Activated CD4-positive, alpha-beta T cell treated with anti-CD3 and anti-CD28 coated beads, Interleukin-2, amount 50 U/mL, for 24 hours (primary cell): ENCODE measurements at places on chromosomes 12 and 14.
A peak's percentile ranks its signal among the peaks of the same experiment; 100 is the strongest.

- DNase-seq = no peak
These were observed 12.0 kb upstream of the NUDT14 start for GRCh38 chr14:105192866-105193731.

DNA sequence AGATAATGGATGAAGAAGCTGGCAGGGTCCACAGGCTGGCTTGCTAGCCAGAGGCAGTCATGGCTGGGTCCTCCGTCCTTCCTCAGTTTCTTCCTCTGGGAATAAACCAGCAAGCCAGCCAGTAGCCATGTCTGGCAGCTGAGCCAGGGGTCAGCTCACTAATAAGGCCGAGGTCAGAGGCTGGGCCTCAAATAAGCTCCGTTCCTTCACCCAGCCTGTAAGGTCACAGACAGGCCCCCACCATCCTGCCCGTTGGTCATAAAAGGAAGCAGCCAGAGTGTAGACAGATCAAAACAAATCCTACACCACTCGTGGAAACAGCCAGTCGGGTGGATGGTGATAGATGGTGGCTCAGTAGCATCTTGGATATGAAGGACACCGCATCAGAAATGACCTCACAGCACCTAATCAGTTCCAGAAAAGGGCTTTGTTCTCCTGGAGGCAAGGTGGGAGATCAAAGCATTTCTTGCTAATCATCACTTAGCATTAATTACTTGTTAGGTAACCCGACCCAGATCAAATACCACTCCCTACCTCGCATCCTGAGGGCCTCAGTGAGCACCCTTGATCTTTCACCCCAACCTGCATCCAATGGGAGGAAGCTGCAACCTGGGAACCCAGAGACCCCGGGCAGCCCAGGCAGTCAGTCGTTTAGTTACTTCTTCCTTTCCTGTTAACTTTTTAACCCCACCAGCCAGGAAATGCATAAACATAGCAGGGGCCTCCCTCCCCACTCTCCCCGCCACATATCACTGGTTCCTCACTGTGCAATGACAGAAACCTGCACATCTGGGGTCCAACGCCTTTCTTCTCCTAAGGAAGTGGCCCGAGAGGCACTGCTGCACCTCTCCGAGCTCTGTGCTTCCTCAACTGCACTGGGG lies 90.2 kb downstream of the KDM2B start:
- DNase-seq = no peak

- DNase-seq = no peak
These were observed 21.4 kb downstream of the SOCS2 start for GRCh38 chr12:93593843-93594242.

DNA sequence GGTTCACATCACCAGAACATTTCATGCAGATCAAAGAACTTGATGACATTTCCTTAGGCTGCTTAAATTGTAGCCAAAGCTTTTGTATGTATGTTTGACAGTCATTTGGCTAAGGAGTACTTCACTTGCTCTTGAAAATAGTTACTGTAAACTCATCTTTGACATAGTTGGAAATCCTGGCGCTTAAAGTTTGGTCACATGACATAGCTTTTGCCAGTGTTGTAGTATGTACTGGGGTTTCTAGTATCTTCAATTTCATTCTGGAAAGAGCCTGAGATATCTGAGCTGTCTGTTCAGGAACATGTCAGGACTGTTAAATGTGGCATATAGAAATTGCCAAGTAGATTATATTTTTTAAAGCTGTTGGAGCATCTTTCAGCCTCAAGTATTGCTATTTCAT lies 55.7 kb downstream of the WDR20 start:
- no peak for DNase-seq

GRCh38 chr14:89378119-89378518 lies 38.9 kb downstream of the FOXN3 start:
- peak; percentile 22 for DNase-seq

- DNase-seq = no peak
These were observed 223.2 kb upstream of the SOX5 start for GRCh38 chr12:24172773-24173066.

GRCh38 chr12:24797901-24798300 lies 151.0 kb downstream of the BCAT1 start:
- no peak for DNase-seq

GRCh38 chr12:52806821-52807543 lies 6.9 kb downstream of the KRT4 start:
- DNase-seq = no peak

GRCh38 chr14:78022059-78022458 lies 148.1 kb upstream of the NRXN3 start:
- no peak for DNase-seq

DNA sequence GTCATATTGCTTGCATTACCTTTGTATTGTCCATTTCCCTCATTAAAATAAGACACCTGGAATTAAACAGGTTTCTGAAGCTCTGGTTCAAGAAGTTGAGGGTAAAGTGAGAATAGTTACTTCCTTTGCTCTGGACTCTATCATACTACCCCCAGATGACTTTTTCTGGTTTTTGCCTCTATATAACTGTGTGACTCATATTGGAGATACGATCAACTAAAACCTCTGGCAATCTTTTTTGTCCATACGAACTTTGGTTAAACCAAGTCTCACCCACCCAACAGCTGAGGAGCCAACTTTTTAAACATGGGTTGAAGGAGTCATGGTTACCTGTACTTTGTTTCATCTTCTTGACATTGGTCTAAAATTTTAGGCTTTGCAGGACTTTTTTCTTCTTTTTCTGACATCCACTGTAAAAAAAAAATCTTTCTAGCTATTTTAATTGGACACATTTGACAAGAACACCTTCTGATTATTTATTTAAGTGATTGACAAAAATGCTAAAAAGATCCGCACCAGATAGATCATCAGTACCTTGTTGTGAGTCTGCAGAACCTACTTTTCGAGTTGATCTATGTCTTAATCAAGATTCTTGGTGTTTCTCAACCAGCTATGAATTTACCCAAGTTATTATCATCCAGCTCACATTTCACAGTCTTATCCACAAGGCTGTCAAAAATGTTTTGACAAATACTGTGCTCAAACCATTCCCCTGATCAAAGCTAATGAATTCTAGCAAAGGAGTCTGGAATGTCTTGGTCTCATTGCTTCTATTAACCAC lies 166.0 kb downstream of the IPO8 start:
- no peak for DNase-seq

DNA sequence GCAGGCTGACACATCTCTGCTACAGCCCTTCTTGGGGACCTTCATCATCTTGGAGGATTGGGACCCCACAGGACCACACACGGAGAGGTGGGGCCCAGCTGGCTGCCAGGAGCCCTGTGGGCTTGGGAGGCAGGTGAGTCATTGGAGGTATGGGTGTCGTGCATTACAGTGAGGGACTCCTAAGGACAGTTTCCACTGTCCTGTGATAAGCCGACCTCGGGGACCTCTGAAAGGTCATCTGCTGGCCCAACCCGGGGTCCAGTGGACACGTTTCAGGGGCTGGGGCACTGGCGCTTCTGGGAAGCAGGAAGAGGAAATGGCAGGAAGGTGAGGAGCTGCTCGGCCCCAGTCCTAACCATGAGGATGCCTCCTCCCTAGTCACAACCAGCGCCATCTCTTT lies 238.0 kb downstream of the BCL11B start:
- DNase-seq = no peak

GRCh38 chr12:125674554-125675338 lies 609.5 kb downstream of the AACS start:
- DNase-seq = no peak

DNA sequence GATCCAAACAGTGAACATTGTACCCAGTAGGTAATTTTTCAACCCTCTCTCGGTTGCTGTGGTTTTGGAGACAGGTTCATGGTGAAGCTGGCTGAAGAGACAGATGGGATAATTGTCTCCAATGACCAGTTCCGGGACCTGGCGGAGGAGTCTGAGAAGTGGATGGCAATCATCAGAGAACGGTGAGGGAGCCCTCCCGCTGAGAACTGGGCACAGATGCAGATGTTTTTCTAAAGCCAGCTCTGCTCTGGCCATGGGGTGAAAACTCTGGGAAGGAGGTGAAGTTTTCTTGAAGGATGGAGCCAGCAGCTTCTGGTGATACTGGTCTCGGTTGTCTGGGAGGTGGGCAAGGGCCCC lies 6.2 kb downstream of the KHNYN start:
- no peak for DNase-seq

GRCh38 chr12:111445726-111446581 lies 40.2 kb downstream of the SH2B3 start:
- DNase-seq = no peak

DNA sequence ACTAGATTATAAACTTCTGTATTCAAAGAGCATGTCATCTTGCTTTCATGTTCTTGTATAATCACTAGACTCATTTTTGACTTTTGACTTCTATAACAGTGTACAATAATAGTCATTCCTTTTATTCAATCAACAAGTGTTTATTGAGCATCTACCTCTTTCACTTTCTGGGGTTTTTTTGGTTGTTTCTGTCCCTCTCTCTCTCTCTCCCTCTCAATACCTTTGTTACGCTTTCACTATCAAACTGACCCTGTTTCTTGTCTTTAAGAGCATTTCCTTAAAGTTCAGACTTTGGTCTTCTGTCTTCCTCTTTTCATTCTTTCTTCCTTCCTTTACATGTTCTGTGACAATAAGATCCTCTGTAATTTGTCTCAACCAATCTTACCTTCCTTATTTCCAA lies 49.5 kb downstream of the GPR137C start:
- DNase-seq = no peak

DNA sequence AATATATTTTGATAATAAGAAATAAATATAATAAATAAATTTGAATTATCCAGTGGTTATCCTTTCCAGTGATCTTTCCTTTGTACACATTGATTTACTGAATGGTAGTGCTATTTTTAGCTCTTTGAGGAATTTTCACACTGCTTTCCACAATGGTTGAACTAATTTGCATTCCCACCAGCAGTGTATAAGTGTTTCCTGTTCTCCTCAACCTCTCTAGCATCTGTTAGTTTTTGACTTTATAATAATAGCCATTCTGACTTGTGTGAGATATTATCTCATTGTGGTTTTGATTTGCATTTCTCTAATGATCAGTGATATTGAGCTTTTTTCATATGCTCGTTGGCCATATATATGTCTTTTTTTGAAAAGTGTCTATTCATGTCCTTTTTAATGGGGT lies 333.7 kb downstream of the RAD51B start:
- DNase-seq = no peak

DNA sequence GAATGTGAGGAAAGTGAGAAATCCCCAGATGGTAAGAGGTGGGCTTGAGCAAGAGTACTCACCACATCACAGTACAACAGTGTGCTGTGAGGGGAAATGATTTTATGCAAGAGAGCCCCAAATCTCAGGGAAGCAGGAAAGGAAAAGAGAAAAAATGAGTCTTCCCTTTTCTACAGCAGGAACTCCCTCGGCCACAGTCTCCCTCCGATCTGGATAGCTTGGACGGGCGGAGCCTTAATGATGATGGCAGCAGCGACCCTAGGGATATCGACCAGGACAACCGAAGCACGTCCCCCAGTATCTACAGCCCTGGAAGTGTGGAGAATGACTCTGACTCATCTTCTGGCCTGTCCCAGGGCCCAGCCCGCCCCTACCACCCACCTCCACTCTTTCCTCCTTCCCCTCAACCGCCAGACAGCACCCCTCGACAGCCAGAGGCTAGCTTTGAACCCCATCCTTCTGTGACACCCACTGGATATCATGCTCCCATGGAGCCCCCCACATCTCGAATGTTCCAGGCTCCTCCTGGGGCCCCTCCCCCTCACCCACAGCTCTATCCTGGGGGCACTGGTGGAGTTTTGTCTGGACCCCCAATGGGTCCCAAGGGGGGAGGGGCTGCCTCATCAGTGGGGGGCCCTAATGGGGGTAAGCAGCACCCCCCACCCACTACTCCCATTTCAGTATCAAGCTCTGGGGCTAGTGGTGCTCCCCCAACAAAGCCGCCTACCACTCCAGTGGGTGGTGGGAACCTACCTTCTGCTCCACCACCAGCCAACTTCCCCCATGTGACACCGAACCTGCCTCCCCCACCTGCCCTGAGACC lies 7.8 kb downstream of the ATN1 start:
- DNase-seq = no peak

DNA sequence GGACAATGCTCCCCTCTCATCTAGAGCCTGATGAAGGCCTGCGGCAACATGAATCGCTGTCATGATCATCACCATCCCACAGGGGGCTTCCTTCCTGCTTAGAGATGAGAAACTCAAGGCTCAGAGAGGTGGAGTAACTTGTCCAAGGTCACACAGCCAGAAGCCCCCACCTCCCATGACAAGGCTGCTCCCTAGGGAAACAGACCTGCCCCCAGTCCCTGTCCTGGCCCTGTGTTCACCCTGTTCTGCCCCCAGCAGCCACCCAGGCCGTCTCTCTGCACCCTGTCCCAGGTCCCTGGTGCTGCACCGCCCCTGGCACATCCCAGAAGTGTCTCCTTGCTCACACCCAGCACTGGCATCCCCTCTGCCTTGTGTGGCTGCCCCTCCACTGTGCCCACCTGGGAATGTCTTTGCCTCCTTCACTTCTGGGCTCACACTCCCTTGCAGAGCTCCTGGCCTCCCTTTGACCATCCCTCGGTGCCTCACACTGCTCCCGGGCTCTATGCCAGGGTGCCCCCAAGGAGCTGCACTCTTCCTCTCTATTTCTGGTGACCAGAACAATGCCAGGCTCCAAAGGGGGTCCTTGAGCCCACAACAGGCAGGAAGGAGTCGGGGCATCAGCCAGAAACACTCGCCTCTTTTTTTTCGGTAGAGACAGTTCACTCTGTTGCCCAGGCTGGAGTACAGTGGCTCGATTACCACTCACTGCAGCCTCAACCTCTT lies 70.5 kb downstream of the BCL11B start:
- no peak for DNase-seq

DNA sequence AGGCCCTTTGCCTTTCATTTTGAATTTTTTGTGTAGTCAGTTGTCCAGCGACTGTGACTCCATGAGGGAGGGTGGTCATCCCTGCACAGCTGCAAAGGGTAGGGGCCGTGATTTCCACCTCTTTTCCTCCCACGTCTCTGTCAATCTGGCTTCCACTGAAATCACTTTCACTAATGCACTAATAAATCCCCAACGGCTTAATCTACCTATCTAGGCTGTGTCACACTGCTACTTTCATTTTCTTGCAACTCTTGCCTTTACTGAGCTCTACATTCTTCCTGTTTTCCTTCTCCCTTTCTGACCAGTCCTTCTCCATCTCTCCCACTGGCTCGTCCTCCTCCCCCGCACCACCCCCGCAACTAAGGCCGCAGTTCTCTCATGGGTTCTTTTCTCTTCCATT lies 212.3 kb upstream of the FOXN3 start:
- DNase-seq = no peak

GRCh38 chr12:111458546-111459172 lies 52.9 kb downstream of the SH2B3 start:
- no peak for DNase-seq

DNA sequence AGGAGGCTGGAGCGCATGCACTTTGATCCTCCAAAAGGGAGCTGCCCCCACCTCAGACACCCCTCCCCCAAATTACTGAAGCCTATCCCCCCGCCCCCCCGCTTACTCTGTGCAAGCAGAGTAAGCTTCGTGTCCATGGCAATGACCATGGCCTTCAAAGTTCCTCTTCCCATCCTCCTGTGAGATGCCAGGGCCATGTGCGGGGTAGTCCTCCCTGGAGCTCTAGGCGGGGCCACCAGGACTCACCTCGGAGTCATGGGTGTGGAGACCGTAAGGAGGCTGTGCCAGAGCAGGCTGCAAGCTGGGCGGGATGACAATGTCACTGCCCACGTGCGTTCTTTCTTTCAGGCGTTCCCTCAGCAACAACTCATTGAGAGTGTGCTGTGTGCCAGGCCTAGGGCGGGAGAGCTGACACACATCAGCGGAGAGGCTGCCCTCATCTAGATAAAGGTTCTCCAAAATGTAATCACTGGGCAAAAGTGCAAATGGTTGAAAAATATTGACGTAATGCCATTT lies 66.8 kb downstream of the C14orf132 start:
- DNase-seq = no peak

- no peak for DNase-seq
These were observed 18.7 kb downstream of the GRIN2B start for GRCh38 chr12:13962699-13963098.
